Fibroblast of upper back skin (primary cell): ENCODE measurements at places on chromosomes 11 and 22.

DNA sequence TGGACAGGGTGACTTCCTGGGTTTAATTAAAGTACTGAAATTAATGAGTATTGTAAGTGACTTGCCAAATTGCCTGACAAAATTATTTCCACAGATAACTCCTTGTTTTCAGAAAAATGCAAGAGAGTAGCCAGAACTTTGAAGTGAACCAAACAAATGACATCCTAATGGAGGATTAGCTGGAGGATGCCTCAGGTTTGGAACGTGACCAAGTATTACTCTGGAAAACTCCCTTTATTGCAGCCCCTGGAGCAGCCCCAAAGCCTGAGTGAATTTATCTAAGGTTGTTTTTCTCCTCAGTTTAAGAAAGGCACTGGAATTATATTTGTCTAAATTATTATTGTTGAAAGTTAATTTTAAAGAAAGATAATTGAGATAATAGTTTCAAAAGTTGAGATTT lies 343.6 kb upstream of the MTNR1B start:
- peak; percentile 57 for DNase-seq

GRCh38 chr11:17145972-17146371 lies 61.8 kb downstream of the PIK3C2A start:
- DNase-seq, result no peak

GRCh38 chr11:126345283-126345682 lies 10.2 kb upstream of the ST3GAL4 start:
- no peak for DNase-seq

GRCh38 chr11:69080257-69080995 lies 31.7 kb downstream of the TPCN2 start:
- no peak for DNase-seq
